ENCODE measurements at places on chromosomes 13 and 19. TPM values are rescaled to one million over a fixed set of nuclear protein-coding genes. Genes with fewer than 3 reads are reported as not detected.

The VRK3 gene
- 28.7 TPM for total RNA-seq

The ERICH4 gene
- total RNA-seq, result not detected

The ZFR2 gene
- total RNA-seq, result not detected

The KIR2DL4 gene
- not detected for total RNA-seq

The THSD1 gene
- 19.0 TPM for total RNA-seq

The PCDH9 gene
- total RNA-seq, result 10.2 TPM

The USHBP1 gene
- not detected for total RNA-seq

The CKM gene
- not detected for total RNA-seq

The CYP2F1 gene
- not detected for total RNA-seq
